ENCODE measurements at places on chromosomes 11 and 22.

DNA sequence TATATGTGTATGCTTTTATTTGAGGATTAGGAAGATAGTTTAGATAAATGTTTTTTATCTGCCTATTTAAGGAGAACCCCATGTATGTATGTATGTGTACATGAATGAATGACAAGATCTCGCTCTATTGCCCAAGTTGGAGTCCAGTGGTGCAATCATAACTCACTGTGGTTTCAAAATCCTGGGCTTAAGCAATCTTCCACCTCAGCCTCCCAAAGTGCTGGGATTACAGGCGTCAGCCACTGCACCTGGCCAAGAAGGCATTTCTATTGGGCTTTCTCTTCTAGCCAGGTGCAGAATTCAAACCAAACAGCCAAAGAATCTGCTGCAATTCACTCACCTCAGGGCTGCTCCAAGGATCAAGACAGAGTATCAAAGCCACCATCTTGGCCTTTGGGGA, 25.5 kb upstream of the DGKZ start:
- no peak for DNase-seq

GRCh38 chr11:3213659-3214419, 4.8 kb downstream of the MRGPRG start:
- DNase-seq, result no peak

DNA sequence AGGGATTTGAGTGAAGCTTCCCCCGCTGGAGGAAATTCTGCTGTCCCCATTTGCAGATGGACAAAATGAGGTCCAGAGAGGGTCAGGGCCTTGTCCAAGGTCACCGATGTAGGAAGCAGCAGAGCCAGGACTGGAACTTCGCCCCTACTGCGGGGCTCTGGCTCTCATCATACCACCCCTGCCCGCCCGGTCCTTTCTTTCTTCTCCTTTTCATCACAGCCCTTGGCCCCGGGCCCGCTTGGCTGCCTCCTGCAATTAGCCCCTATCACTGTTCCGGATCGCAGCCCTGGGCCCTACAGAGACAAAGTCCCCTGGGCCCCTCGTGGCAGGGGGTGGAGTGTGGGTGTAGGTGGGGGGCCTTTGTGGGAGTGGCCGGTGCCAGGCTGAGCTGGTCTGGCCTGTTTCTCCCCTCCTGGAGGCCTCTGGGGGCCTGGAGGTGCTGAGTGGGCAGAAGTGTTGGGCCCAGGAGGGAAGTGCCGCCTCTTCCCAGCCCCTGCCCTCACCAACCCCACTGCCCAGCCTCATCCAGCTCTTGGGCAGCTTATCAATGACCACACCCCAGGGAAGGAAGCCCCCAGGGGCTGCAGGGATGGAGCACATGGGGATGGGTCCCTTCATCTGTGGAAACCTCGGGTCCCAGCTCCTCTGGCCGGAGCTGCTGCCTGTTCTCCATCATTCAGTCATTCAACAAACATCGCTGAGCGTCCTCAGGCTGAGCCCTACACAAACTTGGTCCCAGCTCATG, 3.4 kb downstream of the EMID1 start:
- DNase-seq, result no peak

DNA sequence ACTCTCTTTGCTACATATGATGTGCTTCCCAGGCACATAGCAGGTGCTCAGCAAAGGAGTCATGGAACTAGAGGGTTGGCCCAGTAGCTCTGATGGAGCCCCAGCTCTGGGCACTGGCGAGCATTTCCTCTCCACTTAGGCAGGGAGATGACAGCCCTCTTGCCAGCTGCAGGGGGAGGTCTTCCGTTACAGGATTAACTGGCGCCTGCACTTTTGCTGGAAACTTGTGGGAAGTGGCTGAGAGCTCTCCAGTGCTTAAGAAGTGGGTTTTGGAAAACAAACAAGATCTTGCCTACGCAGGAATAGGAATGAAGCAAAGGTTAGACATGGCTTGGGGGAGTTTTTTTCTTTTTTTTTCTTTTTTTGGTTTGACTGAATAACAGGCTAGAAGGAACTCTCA, 75.5 kb downstream of the MICAL2 start:
- no peak for DNase-seq

DNA sequence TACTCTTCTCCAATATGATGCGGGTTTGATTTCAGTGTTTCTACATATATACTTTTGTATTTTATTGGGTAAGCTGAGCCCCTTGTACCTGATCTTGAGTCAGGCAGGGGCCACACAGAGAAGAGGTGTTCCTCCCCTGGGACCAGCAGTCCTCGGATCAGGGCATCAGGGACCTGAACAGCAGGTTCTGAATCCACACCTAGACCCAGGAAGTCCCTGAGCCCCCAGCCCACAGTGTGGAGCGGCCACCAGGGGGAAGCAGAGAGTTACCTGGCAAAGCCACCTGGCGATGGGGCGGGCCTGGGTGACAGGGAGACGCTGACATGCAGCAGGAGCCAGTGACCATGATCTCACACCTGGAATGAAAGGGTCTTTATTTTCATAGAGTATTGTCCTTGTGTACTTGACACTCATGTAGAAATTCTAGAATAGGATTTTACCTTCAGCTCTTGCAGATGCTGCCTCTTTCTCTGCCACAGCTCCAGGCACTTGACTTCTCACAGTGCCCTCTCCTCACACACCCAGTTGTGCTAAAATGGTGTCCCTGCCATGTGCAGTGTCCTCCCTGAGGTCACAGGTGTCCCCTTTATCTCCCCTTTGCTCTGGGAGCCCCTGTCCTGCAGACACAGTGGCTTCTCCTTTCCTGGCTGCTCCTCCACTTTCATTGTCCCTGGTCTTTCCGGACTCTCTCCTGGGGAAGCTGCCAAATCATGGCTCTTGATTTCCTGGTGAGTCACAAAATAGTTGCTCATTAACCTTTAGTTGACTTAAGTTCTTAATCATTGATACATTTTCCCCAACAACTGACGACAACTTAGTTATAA, 48.5 kb downstream of the GGTLC2 start:
- peak; percentile 22 for DNase-seq

- DNase-seq, result no peak
Observed at GRCh38 chr11:82960779-82961143, 59.2 kb downstream of the DDIAS start.

- no peak for DNase-seq
Observed at GRCh38 chr11:83871054-83871453, 584.9 kb upstream of the CCDC90B start.

Data from EL (cell line).